ENCODE measurements at places on chromosomes 7 and 10.

- no peak for DNase-seq
These were observed 14.5 kb downstream of the OR2A14 start for GRCh38 chr7:144137501-144137900.

- DNase-seq = no peak
These were observed 474.5 kb upstream of the PODXL start for GRCh38 chr7:132030883-132031282.

DNA sequence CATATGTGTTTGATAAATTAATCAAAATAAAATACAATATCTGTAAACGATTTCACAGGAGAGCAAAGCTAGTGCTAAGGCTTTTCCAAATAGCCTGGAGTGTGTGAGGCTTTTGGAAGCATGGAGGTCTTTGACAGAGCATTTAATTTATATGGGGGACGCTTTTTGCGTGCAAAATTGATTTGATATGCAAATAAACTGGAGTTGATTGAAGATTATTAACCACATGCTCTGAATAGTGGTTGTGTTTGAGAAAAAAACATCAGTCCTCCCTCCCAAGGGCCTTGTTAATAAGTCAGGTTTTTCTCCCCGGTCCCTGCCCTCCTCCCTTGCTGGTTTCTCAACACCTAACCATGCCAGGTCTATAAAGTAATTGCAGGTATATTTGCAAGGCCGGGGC lies 85.1 kb upstream of the FGFR2 start:
- DNase-seq = no peak

DNA sequence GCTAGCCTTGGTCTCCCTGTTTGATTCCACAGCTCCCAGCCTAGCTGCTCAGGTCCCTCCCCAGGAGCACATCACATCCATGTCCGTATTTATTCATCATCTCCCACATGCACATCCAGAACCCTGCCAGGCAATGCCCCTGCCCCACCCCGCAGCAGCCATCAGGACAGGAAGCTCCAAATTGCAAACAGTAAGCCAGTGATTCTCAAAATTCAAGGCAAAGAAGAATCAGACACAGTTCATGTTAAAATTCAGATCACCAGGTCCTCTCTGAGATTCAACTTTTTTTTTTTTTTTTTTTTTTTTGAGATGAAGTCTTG lies 17.7 kb downstream of the LRRC20 start:
- no peak for DNase-seq

DNA sequence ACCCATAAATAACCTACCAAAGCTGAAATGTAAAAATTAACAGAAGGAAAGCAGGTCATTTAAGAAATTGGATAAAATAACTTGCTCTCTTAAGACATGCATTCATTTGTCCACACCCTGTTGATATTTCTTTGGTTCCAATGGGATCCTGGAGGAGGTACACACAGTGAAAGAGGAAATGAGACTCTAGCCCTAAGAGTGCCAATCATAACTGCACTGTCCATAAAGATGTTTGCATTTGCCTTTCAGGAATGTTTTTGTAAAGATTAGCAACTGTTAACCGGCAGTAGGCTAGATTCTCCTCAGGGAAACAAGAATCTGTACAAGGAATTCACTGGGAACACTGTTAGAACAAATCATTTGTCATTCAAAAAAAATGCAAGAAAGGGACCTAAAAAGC lies 61.0 kb downstream of the MEOX2 start:
- DNase-seq = no peak

GRCh38 chr10:61855771-61856170 lies 45.7 kb upstream of the ARID5B start:
- DNase-seq = no peak

- DNase-seq = no peak
These were observed 11.6 kb upstream of the SVIL start for GRCh38 chr10:29646238-29646902.

- no peak for DNase-seq
These were observed 14.0 kb upstream of the CTBP2 start for GRCh38 chr10:125174360-125174759.

DNA sequence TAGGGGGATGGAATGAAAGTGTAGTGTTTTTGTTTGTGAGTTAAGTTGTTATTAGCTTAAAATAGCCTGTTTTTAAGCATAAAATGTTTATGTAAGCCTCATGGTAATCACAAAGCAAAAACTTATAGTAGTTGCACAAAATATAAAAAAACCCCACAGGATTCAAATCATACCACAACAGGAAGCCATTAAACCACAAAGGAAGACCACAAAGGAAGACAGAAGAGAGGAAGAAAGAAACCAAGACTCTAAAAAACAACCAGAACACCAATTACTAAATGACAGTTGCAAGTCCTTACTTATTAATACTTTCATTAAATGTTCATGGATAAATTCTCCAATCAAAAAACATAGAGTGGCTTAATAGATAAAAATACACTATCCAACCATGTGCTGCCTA lies 63.6 kb downstream of the ANKRD7 start:
- DNase-seq = no peak

GRCh38 chr10:45454262-45454661 lies 80.2 kb downstream of the ALOX5 start:
- DNase-seq = no peak

GRCh38 chr10:86523348-86523747 lies 1.8 kb upstream of the WAPL start:
- no peak for DNase-seq

DNA sequence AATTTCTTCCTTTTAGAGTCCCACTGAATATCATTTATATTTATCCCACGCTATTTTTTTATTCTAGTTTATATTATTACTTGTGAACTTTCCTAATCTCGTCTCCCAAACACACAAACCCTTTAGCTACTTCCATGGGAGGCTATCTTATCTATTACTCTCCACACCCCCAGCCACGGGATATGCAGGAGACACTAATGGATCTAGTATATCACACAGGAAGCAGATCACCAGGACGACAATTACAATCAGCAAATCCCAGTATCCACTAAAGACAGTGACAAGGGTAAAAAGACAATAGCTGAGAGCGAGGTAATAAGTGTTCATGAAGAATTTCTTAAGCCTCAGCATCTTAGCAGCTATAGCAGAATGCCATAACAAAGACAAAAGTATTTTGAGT lies 3.8 kb upstream of the AKR1E2 start:
- DNase-seq = no peak

DNA sequence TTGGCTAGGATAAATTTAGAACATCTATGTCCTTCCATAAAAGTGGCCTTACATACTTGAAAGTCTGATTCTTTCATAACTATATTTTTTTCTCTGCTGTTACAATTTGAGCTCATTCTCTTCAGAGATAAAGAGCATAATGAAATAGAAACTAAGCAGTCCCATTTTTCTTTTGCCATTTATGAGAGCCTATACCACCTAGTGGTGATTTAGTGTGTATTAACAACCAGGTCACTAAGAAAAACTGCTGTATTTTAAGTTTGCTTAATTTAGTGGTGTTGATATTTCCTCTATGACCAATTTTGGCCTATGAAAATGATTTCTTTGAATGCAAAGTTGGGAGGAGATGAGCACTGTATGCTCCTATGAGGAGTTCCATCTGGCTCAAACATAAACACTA lies 88.7 kb upstream of the ZWINT start:
- no peak for DNase-seq

GRCh38 chr10:21401196-21401595 lies 124.3 kb downstream of the SKIDA1 start:
- DNase-seq = no peak

GRCh38 chr7:158524749-158525635 lies 62.6 kb downstream of the PTPRN2 start:
- DNase-seq = no peak

DNA sequence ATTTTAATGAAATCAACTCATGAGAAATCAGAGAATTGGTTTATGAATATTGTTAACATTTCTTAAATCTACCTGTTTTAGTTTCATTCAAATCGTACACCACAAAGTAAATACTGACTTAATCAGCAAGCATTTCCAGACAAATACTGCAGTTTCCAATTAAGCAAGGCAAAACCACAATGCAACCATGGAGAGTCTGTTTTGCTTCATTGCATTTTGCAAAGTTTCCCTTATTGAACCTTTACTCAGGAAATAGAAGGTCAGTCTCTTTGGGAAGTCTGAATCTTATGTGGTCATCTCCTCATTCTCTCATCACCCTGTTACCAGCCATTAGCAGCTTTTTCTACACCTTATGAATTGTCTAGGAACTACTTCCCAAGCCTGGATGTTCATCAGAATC lies 400.5 kb downstream of the IPMK start:
- no peak for DNase-seq

GRCh38 chr10:47253030-47253637 lies 46.9 kb upstream of the GDF10 start:
- no peak for DNase-seq

DNA sequence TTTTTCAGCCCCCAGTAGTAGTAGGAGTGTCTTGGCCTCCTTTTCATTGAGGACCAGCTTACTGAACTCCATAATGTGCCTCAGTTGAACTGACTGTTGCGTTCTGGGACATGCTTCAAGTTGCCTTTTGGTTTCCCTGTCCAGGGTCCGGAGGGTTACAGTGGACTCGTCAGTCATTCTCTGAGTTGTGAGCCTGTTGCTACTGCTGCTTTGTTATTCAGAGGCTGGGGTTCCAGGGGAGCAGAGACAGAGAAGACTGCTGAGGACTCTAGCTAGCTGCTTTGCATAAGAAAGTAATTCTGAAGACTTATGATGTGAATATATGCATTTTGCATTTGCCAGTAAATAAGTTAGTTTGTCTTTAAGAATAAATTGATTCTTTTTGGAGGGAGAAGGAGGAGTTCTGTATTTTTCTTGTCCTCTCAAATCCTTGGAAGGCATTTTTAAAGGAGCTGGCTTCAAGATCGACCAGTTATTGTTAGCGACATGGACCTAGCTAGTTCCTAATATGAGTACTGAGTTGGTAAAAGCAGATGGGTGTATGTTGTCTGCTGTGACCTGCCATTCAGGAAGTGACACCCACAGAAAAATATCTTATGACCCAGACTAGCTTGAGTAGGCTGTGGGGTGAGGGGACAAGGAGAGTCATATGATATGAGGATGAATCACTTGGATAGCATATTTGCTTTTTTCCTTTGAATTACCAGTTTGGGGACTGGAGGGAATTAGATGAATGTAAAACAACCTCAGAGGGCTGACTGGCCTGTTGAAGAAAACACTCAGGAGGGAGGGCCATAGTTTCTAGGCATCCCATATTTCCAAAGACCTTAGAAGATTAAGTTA lies 8.3 kb downstream of the PI4K2A start:
- DNase-seq = no peak

GRCh38 chr7:11120675-11121220 lies 147.1 kb downstream of the PHF14 start:
- no peak for DNase-seq
